Pancreas (tissue), 10 donors: ENCODE measurements at places on chromosomes 3 and 15.
A peak's percentile ranks its signal among the peaks of the same experiment; 100 is the strongest.

DNA sequence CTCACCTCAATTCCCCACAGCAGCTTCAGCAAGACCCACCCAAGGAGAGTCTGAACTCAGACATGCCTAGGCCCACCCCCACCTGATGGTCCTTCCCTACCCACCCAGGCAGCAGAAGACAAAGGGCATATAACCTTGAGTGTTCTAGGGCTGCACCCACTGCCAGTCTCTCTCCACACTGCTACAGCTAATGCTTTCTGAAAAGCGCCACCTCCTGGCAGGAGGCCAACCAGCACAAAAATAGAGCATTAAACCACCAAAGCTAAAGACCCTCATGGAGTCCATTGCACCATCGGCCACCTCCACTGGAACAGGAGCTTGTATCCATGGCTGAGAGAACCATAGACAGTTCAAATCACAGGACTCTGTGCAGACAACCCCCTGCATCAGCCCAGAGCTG is 11.3 kb upstream of the RPL39L start:
- H3K4me3 ChIP-seq = no peak overlapping the region
- DNase-seq = no peak
- no peaks in the 10 kb centered on the region for H3K27me3 ChIP-seq
- no peaks in the 10 kb centered on the region for H3K4me1 ChIP-seq
- no peak overlapping the region for H3K27ac ChIP-seq

GRCh38 chr3:157122832-157123427 is 37.0 kb downstream of the CCNL1 start:
- peak overlapping the region; percentile 86 for H3K27ac ChIP-seq

DNA sequence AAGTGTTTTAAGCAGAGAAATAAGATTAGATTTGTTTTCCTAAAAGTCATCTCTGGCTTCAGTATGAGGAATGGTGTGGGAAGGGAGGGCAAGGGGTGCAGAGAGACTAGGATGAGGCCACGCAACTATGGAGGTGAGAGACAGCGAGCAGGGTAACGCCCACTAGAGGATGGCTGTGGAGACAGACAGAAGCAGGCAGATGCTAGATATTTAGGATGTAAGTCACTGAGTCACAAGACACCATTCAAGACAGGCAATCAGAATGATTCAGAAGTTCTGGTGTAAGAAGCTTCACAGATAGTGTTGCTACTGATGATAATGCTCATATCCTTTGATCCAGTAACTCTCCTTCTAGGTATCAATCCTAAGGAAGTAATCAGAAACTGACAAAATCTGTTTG is 19.1 kb downstream of the HSPBAP1 start:
- no peaks in the 10 kb centered on the region for H3K4me1 ChIP-seq
- H3K27ac ChIP-seq = peak overlapping the region; percentile 0
- no peak for DNase-seq
- H3K36me3 ChIP-seq = no peaks in the 10 kb centered on the region
- H3K27me3 ChIP-seq = no peaks in the 10 kb centered on the region

GRCh38 chr3:145620002-145620401 is 541.0 kb downstream of the PLOD2 start:
- no peak overlapping the region for H3K27ac ChIP-seq
- no peaks in the 10 kb centered on the region for H3K4me1 ChIP-seq
- no peak for DNase-seq
- H3K36me3 ChIP-seq = no peaks in the 10 kb centered on the region
- H3K4me3 ChIP-seq = no peak overlapping the region

GRCh38 chr3:193563426-193563825 is 8.7 kb upstream of the ATP13A4 start:
- peak overlapping the region; percentile 6 for H3K27ac ChIP-seq
- no peaks in the 10 kb centered on the region for H3K27me3 ChIP-seq
- no peaks in the 10 kb centered on the region for H3K36me3 ChIP-seq
- H3K4me1 ChIP-seq = peaks cover 10% of the 10 kb centered on the region
- no peak overlapping the region for H3K4me3 ChIP-seq

- H3K27ac ChIP-seq = no peak overlapping the region
- no peaks in the 10 kb centered on the region for H3K27me3 ChIP-seq
- H3K36me3 ChIP-seq = no peaks in the 10 kb centered on the region
- H3K4me1 ChIP-seq = no peaks in the 10 kb centered on the region
- H3K4me3 ChIP-seq = no peak overlapping the region
Measured at GRCh38 chr3:132256989-132257388, 60.2 kb upstream of the ACP3 start.

DNA sequence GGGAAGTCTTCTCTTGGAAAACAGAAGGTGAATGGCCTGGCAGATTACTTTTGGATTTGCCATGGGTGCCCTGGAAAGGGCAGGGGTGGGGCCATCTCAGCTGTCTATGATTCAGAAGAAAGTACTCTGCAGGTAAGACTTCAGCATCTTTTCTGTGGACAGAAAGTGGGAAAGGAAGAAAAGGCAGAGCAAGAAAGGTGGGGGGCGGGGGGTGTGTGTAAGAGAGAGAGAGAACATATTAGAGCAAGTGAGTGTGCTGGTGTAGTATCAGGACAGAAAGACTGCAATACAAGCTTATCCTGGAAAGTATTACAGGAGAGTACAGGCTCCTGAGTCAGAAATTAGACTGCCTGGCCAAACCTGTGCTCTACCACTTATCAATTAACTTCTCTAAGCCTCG is 5.5 kb downstream of the TAGLN3 start:
- no peak for DNase-seq
- no peak overlapping the region for H3K27ac ChIP-seq
- H3K27me3 ChIP-seq = no peaks in the 10 kb centered on the region
- H3K36me3 ChIP-seq = no peaks in the 10 kb centered on the region
- no peaks in the 10 kb centered on the region for H3K4me1 ChIP-seq
- no peak overlapping the region for H3K4me3 ChIP-seq

DNA sequence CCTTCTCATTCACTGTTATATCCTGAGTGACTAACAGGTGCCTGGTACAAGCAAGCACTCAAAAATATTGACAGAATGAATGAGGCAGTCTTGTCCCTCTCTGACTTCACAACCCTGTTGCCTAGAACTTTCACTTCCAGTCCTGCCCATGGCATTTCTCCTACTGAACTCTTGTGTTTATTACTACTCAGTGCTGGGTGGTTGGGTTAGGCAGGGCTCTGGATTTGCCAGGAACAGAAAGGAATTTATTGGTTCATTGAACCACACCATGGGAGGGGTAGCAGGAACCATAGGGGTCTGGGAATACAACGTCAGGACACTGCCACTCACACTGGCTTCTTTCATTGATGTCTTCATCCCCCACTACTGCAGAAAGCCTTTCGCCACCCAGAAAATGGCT is 41.9 kb upstream of the SEMA4B start:
- no peaks in the 10 kb centered on the region for H3K27me3 ChIP-seq
- H3K36me3 ChIP-seq = no peaks in the 10 kb centered on the region
- peaks cover 48% of the 10 kb centered on the region for H3K4me1 ChIP-seq
- H3K27ac ChIP-seq = peak overlapping the region; percentile 88

- no peaks in the 10 kb centered on the region for H3K27me3 ChIP-seq
- H3K36me3 ChIP-seq = no peaks in the 10 kb centered on the region
- no peak overlapping the region for H3K27ac ChIP-seq
- DNase-seq = no peak
- no peaks in the 10 kb centered on the region for H3K4me1 ChIP-seq
Measured at GRCh38 chr3:37551857-37552256, 309.8 kb upstream of the CTDSPL start.

DNA sequence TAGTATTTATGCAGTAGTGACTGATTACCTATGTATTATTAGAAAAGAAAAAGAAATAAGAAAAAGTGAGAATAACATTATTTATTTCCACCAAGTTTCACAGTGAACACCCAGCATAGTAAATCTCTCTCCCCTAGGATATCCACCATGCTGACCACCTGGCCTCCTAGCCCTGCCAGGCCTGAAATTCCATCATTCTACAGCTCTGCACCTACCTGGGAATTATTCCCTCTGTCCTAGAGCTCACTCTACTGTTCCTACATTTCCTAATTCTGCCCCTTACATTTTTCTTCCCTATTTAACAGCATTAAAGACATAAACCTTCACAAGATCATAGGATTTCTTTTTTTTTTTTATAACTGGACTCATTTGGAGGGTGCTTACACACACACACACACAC is 525.3 kb upstream of the PPP2R3A start:
- H3K36me3 ChIP-seq = no peaks in the 10 kb centered on the region
- no peaks in the 10 kb centered on the region for H3K27me3 ChIP-seq
- no peak overlapping the region for H3K4me3 ChIP-seq
- no peak overlapping the region for H3K27ac ChIP-seq

GRCh38 chr3:37808656-37809055 is 53.0 kb upstream of the CTDSPL start:
- H3K4me3 ChIP-seq = no peak overlapping the region
- no peak for DNase-seq
- H3K4me1 ChIP-seq = no peaks in the 10 kb centered on the region
- H3K27me3 ChIP-seq = no peaks in the 10 kb centered on the region
